Epithelial cell of proximal tubule (primary cell): ENCODE measurements at places on chromosomes 2 and 18.

DNA sequence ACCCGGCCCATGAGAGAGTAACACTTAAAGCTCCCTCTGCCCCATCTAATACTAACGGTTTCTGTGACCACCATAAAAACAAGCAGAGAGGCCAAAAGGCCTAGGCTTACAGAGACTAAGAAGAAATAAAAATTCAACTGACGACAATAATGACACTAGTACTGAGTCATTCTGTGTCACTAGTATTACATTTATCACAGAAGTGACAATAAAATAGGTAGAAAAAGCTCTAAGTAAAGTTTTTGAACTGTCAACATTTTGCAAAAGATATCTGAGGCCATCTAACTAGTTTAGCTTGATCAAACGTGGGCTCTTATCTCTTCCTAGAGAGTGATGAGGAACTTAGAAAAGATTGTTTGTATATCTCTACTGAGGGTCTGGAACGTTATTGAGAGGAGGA is 35.6 kb downstream of the AP1S3 start:
- DNase-seq, result no peak

GRCh38 chr2:86433137-86433536 is 8.0 kb upstream of the KDM3A start:
- DNase-seq, result no peak

- no peak for DNase-seq
Measured at GRCh38 chr18:3842844-3843243, 392.9 kb downstream of the TGIF1 start.

DNA sequence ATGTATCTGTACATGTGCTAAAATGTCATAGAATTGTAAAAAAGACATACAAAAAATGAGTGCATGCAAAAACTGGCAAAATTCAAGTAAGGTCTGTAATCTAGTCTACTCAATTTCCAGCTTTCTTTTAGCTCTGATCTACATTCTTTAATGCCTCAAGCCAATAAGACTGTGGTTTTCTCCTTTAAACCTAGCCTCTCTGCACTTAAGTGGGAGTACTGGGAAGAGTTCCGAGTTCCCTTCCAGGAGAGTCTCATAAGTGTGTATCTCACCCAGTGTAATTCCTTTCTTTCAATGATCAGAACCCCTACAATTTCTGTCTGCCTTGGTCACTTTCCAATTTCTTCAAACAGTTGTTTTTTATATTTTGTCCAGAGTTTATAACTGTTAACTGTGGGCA is 150.1 kb downstream of the PTRHD1 start:
- no peak for DNase-seq

DNA sequence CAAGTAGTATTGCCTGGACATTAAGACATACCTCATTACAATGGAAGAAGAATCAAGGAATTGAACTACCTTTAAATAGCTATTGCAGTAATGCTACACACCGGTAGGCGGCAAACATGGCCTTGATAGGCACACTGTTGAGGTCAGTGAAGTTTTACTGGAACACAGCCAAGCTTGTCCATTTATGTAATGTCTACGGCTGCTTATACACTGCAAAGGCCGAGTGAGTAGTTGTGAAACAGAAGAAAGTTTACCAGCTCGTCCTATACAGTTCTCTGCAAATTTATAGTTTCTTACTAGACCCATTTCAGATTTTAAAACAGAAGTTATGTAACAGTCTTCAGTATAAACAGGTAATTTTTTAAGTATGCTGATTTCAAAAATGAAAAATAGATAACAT is 38.8 kb downstream of the PPP4R1 start:
- peak; percentile 83 for DNase-seq

DNA sequence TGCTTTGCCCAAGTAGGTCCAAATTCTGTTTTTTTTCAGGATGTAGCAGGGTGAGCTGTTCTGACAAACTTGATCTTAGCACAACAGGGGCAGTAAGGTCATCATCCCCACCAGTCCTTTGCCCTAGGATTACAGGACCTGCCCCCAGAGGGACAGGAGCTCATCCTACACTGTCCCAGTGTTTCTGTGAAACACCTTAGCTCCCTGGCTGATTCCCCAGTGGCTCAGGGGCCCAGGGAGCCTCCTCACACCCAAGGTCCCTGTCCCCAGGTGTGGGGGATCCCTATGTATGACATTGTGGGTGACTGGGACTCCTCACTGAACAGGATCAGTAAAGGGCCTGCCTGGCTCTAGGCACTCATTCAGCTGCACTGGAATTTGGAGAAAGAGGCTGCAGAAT is 191.2 kb downstream of the ANKRD30B start:
- no peak for DNase-seq
